ENCODE measurements at places on chromosomes 3 and 15.

GRCh38 chr15:80550219-80550907 is 144.7 kb upstream of the ABHD17C start:
- DNase-seq, result no peak

- DNase-seq, result no peak
These were observed 292.0 kb downstream of the NFKBIZ start for GRCh38 chr3:102141096-102141927.

DNA sequence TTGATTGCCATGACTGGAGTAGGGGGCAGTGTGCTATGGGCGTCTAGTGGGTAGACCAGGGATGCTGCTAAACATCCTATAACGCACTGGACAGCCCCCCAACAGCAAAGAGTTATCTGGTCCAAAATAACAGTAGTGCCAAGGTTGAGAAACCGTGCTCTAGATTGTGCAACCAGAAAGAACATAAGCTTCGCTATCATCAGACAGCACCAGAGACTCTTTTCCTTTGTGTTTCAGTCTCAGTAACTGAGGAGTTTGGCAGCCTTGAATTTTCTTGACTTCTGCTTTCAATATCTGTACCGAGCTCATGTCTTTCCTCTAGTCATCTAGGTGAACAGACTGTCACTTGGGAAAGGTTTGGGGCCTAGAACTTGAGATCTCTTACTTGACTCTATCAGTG is 8.8 kb downstream of the ARID3B start:
- no peak for DNase-seq

GRCh38 chr15:77650265-77650664 is 17.6 kb upstream of the LINGO1 start:
- no peak for DNase-seq

- no peak for DNase-seq
These were observed 65.9 kb downstream of the BTD start for GRCh38 chr3:15667484-15667883.

DNA sequence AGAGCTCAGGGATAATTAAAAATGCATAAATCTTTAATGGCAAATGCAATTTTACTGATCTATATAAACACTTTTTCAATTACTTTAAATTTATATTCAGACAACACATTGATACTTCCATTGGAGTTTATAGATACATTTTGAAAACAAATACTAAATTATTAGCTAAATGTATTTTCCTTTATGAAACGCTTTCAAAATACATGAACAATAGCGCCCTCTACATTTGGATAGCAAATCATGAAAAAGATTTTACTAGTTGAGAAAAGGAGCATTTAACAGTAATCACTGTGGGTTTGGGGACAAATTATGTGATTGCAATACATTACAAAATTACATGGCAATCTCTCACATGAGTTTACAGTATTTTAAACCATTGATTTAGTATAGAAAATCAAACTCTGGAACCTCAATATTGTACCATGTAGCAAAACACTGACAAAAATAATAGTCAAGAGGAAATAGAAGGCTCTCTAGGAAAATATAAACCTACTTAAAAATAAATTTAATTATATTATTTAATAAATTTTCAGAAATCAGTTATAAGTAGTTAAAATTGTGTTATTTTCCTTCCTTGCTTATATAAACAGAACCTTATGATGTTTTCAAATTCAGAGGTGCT is 207.9 kb downstream of the ZIC1 start:
- peak; percentile 17 for DNase-seq

DNA sequence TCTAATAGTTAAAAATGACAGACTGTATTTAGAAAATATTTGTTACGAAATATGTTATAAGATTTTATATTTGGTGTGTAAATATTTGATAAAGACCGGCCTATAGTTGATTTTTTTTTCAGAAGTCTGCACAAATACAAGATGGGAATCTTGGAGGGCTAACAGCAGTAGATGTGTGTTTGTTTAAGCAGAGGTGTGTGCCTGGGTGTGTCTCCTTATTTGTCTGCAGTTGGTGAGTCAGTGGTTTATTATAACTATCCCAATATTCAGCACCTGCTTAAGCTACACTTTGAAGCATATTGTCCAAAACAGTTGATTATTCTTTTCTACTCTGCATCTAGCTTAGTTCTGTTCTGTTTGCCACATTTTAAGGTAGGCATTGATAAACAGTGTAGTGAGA is 12.4 kb downstream of the GLCE start:
- no peak for DNase-seq

DNA sequence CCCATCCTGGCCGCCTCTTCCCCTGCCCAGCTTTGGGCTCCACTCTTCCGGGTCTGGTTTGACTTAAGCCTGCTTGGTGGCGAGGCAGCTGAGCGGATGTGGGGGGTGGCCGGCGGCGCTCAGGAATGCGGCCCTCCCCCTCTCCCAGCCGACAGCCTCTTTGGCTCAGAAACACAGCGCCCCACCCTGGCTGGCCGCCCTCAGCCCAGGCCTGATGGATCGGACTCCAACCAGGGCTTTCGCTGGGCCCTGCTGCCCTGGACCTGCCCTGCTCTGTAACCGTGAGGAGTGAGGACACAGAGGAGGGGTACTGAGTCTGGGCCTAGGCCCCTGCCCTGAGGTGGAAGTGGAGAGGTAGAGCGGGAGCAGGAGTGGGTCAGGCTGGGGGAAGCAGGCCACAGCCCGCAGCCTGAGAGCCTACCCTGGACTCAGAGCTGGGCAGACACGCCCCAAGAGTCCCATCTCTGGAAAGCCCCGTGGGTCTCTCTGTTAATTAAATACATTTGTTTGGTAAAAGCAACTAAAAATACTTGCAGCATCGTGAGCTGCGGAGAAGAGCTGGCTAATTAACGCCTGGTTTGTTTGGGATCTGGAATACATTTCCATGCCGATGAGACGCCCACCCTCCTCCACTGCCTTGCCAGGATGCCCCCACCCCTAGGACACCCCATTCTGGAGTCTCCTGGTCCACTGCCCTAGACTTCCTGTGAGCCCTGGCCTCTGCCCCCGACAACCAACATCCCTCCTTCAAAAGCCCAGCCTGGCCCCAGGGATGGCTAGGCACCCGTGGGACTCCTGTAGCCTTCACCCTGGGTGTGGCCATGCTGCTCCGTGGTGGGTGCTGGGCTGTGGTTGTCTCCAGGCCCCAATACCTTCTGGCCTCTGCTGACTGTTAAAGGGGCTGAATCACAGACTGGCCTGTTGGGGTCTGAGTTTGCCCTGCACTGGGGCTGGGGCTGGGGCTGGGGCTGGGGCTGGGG is 19.6 kb downstream of the PLXNA1 start:
- DNase-seq, result no peak

Data from SHP77 treated with DMSO at 0.1 percent for 48 hours (cell line).